ENCODE measurements at places on chromosomes 12 and 14.

DNA sequence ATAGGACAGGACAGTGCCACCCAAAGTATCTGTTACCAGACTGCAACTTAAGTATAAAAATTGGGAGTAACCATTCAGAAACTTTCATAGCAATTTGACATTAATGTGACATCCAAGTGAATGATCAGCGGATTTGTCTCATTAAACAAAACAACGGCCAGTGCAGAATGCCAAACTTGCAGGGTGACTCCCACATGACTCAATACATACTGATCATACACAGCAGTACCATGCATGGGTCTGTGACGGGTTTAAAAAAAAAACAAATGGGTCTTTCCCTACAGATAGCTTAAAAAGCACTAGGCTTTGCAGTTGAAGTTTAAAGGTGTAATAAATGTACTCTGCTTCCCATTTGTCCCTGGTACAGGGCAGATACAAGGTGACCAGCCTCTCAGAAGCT, 116.6 kb downstream of the SLC35F4 start:
- no peak for DNase-seq

GRCh38 chr12:124110372-124110883, 137.4 kb downstream of the ZNF664 start:
- DNase-seq: no peak

DNA sequence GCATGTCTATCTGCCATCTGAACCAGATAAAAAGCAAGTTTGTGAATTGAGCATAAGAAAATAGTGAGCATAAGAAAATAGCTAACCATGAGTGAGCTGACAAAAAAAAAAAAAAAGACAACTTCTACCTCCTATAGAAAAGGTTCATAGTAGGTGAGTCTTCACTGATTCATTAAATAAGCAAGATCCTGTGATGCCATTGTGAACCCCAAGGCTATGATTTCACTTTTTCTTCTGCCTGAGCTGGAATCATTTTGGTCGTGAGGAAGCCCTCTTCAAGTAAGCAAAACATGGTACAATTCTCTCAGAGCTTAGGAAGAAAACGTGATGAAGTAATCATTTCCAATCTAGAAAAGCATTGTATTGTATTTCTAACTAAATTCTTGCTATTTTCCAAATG, 1.2 kb downstream of the PIK3C2G start:
- no peak for DNase-seq

- no peak for DNase-seq
Measured at GRCh38 chr14:61154641-61155040, 126.5 kb downstream of the TMEM30B start.

DNA sequence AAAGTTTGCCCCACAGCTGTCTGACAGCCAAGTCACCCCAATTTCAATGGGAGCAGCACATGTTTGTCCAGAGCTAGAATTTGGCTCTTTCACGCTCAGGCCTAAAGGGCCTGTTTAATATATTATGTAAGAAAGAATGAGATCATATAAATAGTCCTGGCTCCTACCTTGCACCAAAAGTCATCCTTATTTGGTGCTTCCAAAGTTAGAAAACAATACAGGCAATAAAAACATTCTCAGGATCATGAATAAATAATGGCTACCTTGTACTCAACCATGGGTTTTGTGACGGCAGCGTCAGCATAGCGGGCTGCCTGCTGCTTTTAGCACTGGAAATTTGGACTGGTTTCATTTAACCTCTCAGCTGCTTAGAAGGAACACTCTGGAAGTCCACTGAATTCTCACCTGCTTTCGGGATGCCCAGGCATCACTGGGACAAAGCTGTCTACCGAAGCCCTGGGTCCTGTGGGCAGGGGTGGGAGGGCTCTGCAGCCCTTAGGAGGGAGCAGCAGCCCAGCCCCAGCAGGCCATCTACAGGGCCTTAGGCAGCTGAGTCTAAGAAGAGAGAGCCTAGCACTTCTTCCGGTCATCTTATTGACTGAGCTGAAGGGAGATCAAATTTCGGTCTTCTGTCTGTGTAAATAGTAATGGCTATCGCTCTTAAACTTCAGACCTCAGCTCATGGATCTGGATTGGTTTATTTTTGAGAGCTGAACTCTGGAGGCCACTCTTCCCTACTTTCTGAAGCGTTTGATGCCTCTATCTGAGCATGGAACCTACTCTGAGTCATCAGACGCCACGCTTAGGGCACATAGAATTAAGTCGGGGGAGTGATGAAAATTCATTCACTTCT, 106.5 kb downstream of the SAMD4A start:
- DNase-seq: no peak

GRCh38 chr12:86719381-86719780, 463.2 kb upstream of the MGAT4C start:
- DNase-seq: no peak

GRCh38 chr12:13945641-13946040, 35.8 kb downstream of the GRIN2B start:
- no peak for DNase-seq

GRCh38 chr14:70096866-70097265, 91.9 kb downstream of the SLC8A3 start:
- DNase-seq: no peak

- DNase-seq: no peak
Measured at GRCh38 chr12:47965581-47965980, 2.2 kb downstream of the TMEM106C start.

- no peak for DNase-seq
Measured at GRCh38 chr12:78916845-78917480, 52.4 kb downstream of the SYT1 start.

DNA sequence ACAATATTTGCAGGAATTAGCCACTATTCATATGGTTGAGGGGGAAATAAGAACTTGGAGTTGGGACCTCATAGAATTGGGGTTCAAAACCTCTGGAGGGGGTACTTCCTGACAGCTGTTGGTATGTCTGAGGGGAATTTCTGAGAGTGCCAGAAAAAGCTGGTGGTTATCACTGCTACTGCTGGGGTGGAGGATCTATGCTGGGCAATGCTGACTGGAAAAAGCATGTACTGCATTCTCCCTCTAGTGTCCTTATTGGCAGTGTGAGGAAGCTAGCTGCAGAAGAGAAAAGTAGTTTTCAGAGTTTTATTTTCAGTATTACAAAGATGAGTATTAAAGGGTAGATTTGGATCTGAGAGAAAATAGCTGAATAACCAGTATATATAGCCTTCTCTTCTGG, 88.8 kb downstream of the FUT8 start:
- no peak for DNase-seq

DNA sequence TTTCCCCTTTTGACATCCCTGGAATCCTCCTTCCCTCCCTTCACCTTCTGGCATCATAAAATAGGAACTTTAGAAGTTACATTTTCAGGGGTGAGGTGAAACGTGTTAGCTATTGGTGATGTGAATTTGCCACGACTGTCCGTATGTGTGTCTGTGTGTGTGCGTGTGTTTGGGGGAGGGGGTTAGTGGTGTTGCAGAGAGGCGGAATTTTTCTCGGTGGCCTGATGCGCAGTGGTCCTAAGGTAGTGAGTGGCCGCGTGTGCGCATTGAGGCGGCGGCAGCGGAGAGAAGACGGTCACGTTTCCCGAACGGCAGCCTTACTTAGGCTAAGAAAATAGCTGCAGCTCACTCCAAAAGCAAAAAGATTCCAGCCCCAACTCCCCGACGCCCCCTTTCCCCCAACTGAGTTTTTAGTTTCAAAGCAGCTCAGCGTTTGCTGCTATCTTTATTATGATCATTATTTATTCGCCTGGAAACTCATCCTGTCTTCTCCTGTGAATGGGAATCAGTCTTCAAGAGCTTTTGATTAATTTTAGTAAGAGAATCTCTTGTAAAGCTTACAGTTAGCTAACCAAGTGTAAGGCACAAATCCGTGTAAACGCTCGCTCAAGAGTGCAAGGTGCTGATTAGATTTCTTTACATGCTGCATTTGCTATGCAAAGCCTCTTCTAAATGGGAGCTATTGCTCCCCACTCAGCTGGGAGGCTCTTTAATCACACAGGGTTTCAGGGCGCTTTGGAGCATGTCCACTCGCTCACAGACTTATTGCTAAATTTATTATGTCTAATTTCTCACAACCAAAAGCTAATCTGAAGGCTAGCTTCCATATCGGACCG, 4.7 kb downstream of the FLRT2 start:
- no peak for DNase-seq

GRCh38 chr14:94213741-94214140, 39.6 kb downstream of the PPP4R4 start:
- no peak for DNase-seq

- no peak for DNase-seq
Measured at GRCh38 chr14:74548881-74549280, 55.3 kb downstream of the ISCA2 start.

GRCh38 chr14:100738704-100739131, 12.0 kb downstream of the DLK1 start:
- DNase-seq: no peak
